ENCODE measurements at places on chromosomes 1 and 21.

DNA sequence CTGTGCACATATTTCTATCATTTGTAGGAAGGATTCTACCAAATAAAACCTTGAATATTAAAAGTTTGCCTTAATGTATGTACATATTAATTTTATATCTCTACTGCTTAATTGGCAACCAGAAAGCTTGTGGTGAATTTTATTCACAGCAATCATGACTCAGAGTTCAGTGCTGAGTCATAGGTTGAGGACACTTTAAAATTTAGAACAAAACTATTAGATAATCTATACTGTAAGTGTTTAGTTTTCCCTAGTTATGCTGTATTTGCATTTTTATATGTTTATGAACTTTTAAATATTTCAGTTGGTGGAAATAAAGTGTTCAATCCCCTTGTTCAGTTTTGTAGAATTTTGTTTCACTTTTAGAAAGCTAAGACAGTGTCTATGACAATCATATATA lies 841.5 kb downstream of the KCNT2 start:
- DNase-seq = no peak

- no peak for DNase-seq
These were observed 417.0 kb downstream of the PTBP2 start for GRCh38 chr1:97138515-97139032.

DNA sequence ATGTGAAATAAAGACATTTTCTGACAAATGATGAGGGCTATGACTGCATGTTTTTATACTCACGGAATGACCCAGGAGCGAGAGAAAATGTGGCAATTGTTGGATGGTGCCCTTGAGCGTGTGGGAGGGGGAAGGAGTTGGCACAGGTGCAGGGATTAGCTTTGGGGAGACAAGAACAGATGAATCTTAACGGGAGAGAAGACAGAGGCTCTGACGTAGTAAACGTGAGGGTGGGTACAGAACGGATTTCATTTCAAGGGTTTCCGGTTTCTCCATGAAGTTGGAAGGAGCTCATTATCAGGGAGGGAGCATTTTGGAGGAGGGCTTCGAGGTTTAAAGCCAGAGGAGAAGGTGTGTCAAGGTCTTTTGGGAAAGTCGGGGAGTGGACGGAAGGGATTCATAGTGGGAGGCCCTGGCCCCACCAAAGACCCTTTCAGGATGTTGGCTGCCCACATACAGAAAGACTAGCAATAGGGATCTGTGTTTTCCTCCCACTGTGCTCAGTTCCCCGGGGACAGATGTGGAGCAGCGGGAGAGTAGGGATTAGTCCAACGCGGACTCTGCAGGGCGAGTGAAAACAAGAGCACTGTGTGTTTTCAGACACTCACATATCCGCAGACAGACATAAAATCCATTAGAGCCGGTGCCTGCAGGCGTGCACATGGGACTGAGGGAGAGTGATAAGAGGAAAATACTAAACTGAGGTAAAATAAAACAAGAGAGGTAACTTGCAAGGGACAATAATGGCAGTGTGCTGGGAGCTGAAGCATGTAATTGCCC lies 584.1 kb downstream of the AJAP1 start:
- no peak for DNase-seq

DNA sequence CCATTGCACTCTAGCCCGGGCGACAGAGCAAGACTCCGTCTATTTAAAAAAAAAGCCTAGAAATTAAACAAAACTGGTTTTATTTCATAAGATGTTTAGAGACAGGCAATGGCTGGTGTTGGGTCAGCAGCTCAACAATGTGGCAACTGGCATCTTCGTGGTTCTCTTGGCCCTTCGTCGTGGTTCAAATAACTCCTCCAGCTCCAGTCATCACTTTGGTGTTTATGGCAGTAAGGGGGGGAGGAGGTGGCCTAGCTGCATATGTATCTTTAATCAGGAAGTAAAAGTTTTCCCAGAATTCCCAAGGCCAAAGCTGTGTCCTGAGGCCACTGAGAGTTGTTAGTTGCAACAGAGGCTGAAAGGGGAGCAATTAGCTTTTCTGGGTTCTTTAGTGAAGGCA lies 13.0 kb upstream of the LTN1 start:
- no peak for DNase-seq

DNA sequence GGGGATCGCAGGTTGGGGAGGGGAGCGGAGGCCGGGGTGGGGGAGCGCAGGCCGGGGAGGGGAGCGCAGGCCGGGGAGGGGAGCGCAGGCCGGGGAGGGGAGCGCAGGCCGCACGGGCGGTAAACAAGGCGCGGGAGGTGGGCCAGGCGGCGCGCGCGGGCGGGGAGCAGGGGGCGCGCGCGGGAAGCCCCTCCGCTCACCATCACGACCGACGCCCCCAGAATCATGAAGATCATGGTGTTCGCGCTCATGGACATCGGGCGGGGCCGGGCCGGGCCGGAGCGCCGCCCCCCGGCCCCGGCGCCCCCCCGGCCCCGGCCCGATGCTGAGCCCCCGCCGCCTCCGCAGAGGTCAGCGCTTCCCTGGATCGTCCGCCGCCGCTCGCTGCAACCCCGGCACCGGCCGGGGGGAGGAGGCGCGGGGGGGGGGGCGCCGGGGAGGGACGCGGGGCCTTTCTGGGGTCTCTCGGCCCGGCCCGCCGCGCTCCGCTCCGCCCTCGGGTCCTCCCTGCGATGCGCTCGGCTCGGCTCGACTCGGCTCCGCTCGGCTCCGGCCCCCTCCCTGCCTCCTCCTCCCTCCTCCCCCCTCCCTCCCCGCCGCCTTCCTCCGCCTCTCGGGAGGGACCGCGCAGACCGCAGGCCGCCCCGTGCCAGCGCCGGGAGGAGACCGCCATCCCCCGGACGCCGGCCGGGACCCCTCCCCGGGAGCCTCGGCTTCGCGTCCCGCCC lies at the start of gene TMEM240:
Gene TMEM240 (minus strand): TSS at position 535 of the 728 bp plus-strand sequence. CDS start 278 bp downstream, at position 257.
- DNase-seq = no peak

All from suppressor macrophage treated with lipopolysaccharide for 1 hour (primary cell).